Stimulated activated CD8-positive, alpha-beta memory T cell treated with anti-CD3 and anti-CD28 coated beads, Interleukin-15, amount 100 ng/mL, for 24 hours (primary cell): ENCODE measurements at places on chromosomes 12 and 14.

- no peak for DNase-seq
Measured at GRCh38 chr14:32657081-32657480, 281.6 kb upstream of the NPAS3 start.

DNA sequence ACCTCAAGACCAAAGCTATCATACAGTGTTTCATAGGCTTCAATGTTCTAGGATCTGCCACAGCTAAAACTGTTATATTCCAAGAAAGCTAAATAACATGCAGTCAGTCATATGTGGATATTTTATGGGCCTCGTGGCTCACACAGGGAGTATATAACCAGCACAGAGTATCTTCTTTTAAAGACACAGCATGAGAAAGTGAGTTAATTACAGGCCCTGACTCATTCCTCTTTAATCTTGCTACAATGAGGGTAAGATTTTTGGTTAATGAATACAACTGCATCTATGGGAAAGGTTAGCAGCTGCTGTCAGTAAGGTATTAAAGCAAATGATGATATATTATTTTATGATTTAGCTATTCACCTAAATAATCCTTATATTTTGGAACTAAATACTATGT is 111.0 kb downstream of the TRAFD1 start:
- DNase-seq, result no peak

DNA sequence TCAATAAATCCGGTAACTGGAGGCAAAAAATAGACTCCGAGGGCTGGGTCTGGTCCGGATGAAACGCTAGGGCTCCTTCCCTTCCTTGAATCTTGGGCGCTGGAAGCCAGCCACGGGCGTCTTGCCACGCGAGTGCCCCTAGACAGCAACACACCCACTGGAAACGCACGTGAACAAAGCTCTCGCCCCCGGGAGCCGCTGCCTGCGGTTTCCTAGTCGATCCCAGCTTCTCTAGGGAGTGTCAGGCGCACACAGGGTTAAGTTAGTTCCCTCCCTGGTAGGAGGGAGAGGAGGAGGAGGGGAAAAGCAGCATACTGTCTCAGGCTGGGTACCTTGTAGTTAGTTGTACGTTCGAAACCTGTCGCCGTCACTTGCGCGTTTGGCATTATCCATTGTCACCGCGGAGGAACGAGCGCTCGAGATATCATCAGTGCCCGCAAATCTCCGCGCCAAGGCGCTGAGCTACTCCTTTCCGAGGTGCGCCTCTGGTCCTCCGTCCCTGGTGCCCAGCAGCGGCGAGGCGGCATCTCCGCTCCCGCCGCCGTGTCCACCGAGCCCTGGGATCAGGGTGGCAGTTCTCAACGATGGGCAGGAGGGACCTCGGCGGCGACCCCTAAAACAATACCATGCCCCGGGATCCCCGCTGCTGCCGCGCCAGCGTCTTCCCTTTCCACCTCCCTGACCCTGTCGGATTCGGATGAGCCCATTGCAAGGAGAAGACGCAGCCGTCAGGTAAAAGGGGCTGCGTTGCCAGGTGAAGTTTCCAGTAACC is at the start of gene FLRT2:
FLRT2 (plus strand) TSS at position 342 of the 772 bp plus-strand sequence. CDS start 91,371 bp downstream, outside the sequence.
- DNase-seq, result no peak

DNA sequence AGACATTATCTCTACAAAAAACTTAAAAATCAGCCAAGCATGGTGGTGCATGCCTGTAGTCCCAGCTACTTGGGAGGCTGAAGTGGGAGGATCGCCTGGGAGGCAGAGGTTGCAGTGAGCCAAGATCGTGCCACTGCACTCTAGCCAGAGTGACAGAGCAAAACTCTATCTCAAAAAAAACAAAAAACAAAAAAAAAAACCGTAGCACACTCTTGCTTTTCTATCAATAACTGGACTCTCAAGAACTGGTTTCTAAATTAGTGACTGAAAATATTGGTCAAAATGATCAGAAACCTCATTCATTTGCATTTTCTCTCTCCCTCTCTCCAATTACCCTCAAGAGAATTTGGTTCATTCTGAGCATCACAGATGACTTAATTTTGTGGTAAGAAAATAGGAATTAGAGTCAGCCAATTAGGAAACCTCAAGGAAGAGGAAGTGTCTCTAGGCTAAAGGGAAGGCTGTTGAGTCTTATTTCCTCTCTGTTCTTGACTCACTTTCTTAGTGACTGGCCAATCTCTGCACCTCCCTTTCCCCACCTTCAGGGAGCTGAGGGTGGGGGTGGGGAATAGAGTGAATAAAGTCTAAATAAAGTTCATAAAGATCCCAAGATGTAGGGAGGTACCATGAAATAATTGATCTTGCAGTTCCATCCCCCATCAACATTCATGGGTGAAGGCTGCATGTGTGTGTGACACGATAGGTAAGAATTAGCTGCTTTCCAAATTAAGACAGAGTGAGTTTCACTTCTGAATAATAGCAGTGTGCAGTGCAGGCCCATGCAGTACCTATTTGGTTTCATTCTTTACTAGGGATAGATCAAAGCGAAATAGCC is 6.8 kb upstream of the PSMA6 start:
- no peak for DNase-seq

- DNase-seq, result no peak
Measured at GRCh38 chr14:95690815-95691214, 4.6 kb downstream of the TCL1B start.

DNA sequence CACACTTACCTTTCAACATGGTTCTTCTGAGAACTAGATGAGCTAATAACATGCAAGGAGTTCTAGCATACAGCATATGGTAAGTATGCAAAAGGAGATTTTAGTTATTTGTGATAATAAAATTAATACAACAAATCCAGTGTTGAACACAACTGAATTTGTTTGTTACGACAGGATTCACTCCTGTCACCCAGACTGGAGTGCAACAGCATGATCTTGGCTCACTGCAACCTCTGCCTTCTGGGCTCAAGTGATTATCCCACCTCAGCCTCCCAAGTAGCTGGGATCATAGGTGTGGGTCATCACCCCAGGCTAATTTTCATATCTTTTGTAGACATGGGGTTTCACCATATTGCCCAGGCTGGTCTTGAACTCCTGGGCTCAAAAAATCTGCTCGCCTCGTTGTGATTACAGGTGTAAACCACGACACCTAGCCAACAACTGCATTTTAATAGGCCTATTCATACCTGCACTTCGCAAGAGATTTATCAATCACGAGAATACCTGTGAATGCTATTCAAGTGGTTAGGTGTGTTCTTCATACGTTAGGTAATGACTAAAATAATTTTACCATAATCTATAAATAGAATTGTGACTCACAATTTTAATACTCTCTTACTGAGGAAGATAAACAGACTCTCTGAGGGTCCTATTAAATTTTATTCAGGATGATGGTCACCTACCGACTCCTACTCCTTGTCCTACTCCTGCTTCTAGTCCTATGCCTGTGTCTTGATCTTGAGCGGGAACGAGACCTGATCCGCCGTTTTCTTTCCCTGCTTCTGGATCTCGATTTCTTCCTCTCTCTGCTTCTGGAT is 10.0 kb downstream of the RSRC2 start:
- no peak for DNase-seq

- DNase-seq, result no peak
Measured at GRCh38 chr12:92533280-92533890, 169.4 kb upstream of the PLEKHG7 start.

GRCh38 chr12:98644433-98644711 is 216 bp downstream of the IKBIP start:
- no peak for DNase-seq

DNA sequence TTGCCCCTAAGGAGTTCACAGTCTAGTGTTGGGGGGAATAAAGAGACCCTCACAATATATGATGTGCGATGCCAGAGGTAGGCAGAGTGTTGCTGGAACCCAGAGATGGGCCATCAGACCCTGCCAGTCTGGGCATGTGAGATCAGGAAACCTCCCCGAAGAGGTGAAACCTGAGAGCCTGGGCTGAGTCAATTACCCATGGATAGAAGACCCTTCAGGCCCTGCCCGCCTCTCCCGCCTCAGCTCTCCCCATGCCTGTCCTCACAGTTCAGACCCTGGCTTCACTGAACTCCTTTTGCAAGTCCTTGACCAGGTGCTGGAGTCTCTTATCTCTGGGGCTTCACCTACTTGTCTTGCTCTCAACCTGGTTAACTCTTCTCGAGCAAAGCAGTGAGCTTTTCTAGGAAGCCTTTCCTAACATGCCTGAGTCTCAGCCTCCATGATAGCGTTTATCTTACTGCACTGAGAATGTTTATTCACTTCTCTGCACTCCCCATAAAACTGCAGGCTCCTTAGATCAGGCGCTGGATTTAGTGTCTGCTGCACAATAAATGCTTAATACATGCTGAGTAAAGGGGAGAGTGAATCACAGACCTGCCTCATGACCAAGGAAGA is 19.6 kb downstream of the ALDH1L2 start:
- no peak for DNase-seq

DNA sequence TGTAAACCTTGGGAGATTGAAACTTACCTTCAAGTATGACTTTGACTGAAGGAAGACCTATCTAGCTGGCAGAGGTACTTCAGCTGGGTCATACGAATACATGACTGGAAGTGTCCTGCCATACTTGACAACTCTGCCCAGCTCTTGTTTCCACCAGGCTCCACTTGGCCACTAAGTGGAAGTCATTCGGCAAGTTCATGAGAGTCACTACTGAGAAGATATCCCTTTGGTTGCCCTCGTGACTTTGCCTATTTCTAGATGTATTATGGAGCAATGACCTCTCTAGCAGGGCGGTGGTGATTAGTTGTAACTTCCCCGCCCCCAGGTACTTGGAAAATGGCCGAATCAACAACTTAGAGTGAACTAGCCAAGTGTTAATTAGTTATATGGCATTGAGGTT is 8.6 kb upstream of the CACNA1C start:
- no peak for DNase-seq
